ENCODE measurements at places on chromosomes 1 and 21. TPM values are rescaled to one million over a fixed set of nuclear protein-coding genes. Genes with fewer than 3 reads are reported as not detected.

- DNase-seq, result no peak
Measured at GRCh38 chr1:247746391-247746935, 1.5 kb downstream of the OR14A2 start.

The TMEM222 gene
- total RNA-seq, result 46.5 TPM

- DNase-seq, result no peak
Measured at GRCh38 chr1:53766831-53767405, 28.0 kb upstream of the GLIS1 start.

- no peak for DNase-seq
Measured at GRCh38 chr1:201506092-201506491, 831 bp downstream of the CSRP1 start.

DNA sequence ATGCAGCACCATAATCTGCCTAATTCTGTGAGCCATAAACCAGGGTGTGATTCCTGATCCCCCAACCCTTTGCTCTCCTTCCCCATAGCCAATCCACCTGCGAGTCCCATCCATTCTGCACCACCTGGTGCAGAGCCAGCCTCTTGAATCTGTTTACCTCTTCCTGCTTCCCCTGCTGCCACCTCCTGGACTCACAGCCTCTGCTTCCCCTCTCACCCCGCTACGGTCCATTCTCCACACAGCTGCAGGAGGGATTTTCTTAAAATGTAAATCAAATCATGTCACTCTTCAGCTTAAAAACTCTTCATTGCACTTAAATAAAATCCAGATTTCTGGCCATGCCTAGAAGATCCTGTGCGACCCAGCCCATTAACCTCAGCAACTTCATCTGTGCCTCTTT is 186.7 kb downstream of the FOXD2 start:
- peak; percentile 42 for DNase-seq

DNA sequence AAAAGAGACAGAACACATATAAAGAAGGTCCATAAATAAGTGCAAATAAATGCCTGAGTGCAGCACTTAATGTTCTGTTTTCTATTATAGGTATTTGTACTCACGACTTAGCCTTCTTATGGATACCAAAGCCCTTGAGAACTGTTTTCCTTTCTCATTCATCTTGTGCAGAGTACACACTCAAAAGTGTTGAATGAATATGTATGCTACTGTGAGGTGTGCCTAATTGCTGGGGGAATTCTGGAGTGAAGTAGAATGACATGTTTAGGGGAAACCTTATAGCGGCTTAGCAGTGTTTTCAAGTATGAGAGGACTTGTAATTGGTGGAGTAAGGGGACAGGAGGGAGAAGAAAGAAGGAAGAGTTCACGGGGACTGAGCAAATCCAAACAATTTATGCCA is 157.6 kb downstream of the CACNA1E start:
- no peak for DNase-seq

DNA sequence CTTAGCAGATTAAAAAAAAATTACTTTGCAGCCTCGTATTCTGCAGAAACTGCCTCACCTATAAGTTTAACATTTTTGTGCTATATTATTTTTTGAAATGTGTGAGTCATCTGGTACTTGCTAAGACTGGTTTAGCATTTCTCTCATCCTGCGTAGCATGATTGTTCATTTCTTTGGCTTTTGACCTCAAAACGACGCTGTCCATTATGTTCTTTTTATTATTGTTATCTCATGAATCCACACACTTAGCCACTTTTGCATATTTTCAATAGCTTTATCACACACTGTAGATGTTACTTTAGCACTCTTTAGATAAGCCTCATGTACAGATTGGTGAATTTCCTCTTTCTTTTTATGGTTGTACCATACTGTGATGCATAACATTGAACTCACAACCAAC is 1004.9 kb upstream of the NCAM2 start:
- no peak for DNase-seq

DNA sequence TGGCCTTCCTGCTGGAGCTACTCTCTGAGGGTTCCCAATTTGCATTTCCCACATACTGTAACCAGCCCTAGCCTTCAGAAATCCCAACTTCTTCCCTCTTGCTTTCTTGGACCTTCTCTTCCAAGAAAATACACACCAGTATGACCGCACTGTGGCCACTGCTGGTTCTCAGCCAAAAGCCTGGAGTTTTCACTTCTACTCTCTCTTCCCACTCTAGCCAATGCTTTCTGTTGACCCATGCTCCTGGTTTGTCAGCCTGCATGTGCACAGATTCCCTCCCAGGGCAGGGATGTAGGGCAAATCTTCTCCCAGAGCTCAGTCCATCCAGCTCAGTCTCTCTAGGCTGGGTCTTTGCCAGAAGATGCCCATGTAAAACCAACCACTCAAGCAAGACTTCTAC is 664 bp downstream of the SLAMF1 start:
- no peak for DNase-seq

GRCh38 chr1:98321191-98321590 is 340.3 kb upstream of the SNX7 start:
- DNase-seq, result no peak

DNA sequence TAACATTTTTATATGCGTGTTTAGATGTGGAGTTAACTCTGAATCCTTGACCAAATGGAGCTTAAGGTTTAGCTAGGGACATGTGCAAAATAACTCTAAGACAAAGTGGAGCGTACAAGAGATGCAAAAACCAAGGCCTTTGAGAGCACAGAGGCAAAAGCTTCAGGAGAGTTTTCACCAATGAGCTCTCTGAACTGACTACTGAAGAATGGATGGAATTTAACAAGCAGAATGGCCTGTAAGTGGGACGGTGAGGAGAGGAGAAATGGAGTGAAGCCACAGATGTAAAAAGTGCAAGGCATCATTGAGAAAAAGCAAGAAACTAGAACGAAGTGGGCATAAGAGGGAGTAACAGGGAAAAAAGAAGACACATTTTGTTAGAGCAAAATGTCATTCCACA is 260.0 kb downstream of the RGS7 start:
- no peak for DNase-seq

All from osteocyte (in vitro differentiated cells).